ENCODE measurements at places on chromosomes 16 and 17.

DNA sequence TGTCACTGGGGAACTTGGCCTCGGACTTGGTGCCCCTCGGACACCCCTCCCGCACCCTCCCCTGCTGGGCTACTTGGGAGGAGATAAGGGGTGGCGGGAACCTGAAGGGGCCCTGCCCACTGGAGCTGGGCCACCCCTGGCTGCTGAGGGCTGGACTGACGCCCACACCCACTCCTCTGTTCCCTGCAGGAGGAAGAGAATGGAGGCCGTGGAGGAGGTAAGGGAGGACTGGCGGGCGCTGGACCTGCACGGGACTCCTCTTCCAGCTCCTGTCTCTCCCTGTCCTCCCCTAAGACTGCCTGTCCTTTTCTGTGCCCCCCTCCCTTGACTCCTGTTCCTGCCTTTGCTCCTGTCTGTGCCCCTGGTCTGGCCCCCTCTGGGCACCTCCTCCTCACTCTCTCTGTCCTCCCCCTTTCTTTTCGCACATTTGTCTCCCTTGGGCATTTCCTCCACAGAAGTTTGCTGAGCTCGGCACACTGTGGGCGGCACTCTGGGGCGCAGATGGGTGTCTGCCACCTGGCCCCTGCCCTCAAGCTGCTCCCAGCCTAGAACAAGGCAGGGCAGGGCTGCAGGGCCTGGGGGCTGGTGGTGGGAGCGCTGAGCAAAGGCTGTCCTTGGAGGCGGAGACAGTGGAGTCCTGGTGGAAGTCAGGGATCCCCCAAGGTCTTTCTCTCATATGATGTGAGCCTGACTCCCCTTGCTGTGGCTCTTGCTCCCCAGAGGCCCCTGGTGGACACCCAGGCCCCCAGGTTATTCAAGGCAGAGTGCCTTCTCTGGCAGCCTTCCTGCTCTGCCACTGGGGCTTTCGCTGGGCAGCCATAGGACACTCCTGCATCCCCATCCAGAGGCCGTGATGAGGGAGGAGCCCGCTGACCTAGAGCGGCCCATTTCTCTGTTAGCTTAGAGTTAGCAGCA, 32.7 kb downstream of the ARHGAP23 start:
- no peak for DNase-seq

DNA sequence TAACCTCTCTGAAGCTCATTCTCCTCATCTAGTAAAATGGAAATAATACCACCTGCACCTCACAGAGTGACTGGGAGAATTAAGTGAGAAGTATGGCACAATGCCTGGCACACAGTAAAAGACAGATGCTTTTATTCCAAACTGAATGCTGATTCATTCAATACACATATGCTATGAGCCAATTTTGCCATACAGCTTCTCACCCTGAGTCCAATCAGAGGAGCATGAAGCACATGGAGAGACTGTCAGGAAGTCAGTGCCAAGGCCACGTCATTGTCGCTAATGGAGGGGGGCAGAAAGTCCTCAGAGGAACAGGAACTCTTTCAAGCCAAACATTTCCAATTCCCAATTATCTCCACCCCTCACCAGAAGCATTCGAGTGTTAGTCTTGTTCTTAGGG, 11.6 kb downstream of the MKS1 start:
- DNase-seq, result no peak

DNA sequence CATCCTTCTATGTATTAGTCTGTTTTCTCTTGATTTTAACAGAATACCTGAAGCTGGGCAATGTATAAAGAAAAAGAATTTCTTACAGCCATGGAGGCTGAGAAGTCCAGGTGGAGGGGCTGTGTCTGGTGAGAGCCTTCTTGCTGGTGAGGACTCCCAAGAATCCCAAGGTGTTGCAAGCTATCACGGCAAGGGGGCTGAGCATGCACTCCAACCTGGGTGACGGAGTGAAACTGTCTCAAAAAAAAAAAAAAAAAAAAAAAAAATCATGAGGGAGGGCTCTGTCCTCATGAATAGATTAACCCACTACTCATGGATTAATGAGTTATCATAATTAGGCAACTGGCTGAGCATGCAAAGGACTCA, 19.4 kb downstream of the NQO1 start:
- no peak for DNase-seq

GRCh38 chr17:79009397-79010303, at the start of gene CANT1:
CANT1 (minus strand) TSS chr17:79009764; CDS start chr17:78997622, 12,142 bp downstream.
- DNase-seq, result peak; percentile 84

DNA sequence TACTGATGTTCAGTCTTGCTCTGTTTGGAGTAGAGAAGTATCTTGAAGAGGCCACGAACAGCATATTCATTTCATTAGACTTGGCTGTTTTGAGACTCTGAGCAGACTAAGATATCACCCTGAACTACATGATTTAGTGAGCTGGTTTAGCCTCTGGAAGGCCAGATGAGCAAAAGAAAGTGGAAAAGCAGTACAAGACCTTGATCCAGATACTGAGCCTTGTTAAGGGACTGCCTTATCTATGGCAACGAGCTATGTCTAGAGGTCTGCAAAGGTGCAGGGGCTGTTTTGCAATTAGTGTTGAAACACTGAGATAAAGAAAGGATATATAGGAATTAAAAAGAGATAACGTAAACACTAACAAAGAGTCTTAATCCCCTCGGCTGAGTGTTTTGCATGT, 231.4 kb downstream of the IRX3 start:
- DNase-seq, result no peak

DNA sequence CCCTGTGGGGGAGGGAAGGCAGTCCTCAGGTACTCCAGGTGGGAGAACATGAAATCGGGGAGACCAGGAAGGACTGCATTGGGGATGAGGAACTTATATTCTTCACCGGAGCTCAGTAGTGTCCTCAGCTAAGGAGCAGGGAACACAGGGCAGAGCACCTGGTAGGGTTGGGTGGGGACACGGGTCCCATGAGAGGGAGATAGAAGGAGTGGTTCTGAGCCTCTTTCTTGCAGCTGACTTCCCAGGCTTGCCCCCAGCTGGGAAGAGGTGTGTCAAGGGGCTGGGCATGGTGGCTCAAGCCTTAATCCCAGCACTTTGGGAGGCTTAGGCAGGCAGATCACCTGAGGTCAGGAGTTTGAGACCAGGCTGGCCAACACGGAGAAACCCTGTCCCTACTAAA, 2.1 kb downstream of the FHOD1 start:
- no peak for DNase-seq

GRCh38 chr16:23423496-23424049, 29.4 kb downstream of the COG7 start:
- DNase-seq, result no peak

DNA sequence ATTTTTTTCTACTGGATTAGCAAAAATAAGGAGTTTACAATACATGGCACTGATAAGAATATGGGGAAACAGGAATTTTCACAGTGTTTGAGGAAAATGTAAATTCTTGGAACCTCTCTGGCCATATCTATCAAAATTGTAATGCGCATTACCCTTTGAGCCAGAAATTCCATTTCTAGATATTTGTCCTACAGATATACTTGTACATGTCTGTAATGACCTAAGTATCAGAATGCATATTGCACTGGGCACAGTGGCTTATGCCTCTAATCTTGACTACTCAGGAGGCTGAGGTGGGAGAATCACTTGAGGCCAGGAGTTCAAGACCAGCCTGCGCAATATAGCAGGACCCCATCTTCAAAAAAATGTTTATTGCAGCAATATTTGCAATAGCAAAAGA, 25.8 kb upstream of the HAS3 start:
- DNase-seq, result no peak

GRCh38 chr16:80100846-80101451, 439.8 kb upstream of the DYNLRB2 start:
- DNase-seq, result no peak

DNA sequence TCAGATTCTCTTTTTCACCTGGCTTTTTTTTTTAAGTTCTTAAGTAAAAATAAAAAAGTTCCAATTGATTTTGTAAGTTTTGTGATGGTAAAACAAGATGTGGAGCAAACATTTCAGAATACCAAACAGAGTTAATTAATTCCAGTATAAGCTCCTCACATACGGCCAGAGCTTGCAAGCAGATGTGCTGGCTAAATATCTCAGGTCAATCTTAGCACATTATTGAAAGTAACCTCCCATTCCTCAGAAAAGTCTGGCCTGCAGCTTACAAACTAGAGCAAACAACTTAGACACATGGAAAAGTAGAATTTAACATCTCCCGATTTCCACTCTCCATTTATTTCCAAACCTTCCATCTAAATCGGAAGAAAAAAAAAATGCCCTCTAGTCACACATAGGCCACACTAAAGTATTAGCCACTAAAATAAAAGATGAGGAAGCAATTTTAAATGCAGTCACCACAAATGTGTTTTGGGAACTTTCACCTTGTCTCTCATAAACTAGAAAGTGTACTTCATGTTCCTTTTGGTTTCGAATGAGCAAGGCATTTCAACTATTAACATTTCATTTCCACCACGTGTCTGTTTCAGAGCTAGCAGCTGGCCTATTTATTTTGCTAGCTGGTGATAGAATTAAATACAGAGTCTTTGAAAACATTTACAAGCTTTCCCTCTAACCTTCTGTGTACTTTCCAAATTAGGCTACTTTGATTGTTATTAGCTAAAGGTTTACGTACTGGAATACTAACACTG, 143.3 kb downstream of the STX8 start:
- no peak for DNase-seq

- no peak for DNase-seq
Measured at GRCh38 chr16:1932050-1933028, 10.7 kb downstream of the MSRB1 start.

- DNase-seq, result no peak
Measured at GRCh38 chr17:41769985-41770384, 16.5 kb downstream of the JUP start.

DNA sequence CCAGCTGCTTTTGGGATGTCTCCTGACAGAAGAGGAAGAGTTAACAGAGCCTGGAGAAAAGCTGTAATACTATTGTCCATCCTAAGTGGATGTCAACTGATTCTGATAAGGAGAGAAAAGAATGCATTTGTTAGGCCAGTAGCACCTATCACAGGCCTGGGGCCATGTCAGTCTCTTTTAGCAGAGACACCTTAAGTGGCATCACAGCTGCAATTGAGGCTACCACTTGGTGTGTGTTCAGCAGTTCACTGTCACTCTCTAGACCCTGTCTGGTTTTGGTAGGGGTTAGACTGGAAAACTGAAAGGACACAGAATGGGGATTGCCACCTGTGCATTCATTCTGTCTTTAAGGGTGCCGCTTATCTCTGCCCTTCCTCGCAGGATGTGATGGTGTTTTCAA, 42.0 kb downstream of the PSMD12 start:
- no peak for DNase-seq

GRCh38 chr17:72775919-72776318, 316.6 kb downstream of the SLC39A11 start:
- DNase-seq, result no peak

All from AML-193 (cell line).